ENCODE measurements at places on chromosomes 5 and 9. TPM values are rescaled to one million over a fixed set of nuclear protein-coding genes. Genes with fewer than 3 reads are reported as not detected.

SLC4A9 gene
- 0.07 TPM for total RNA-seq

TNFSF8 gene
- not detected for total RNA-seq

FBP2 gene
- not detected for total RNA-seq

AQP3 gene
- total RNA-seq: 110 TPM

RLN1 gene
- total RNA-seq: 0.21 TPM

DDX4 gene
- total RNA-seq: under 0.01 TPM

SHOC1 gene
- 0.07 TPM for total RNA-seq

RANBP3L gene
- total RNA-seq: not detected

GRXCR2 gene
- not detected for total RNA-seq
